Cardiac muscle cell (in vitro differentiated cells and primary cell): ENCODE measurements at places on chromosomes 4 and X.

DNA sequence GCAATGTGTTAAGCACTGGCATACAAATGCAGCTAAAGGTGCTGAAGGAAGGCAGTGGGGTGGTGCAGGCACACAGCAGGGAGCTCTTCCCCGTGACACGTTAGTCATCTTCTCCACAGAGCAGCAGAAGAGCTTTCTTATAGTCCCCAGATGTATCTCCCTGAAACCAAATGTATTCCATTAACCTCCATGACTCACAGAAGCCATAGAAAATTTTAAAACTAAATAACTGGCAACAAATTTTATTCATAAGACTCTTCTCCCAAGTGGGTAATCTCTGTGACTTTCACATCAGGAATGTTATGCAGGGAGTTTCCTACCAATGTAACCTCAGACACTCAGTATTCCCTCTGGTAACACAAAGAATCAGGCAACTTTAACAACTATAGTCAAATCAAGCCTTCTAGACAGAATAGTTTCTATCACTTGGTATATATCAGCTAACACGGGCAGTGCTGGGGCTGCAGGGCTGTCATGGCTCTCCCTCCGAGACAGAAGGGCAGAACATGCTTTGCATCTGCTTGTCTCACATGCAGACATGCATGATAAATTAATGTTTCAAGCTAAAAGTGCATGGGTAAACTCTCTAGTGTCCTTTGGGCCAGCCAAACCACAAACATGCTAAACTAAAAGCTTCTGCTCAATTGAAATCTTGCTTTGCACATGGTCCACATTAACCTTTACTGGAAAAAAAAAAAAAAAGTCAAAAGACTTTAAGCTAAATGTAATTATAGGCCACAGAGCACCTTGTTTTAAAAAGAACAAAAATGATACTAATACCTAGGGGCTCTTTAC is 28.2 kb downstream of the ANXA5 start:
- no peak overlapping the region for H3K4me3 ChIP-seq
- H3K36me3 ChIP-seq, result peaks cover 22% of the 10 kb centered on the region
- DNase-seq, result no peak
- H3K27me3 ChIP-seq, result no peaks in the 10 kb centered on the region

DNA sequence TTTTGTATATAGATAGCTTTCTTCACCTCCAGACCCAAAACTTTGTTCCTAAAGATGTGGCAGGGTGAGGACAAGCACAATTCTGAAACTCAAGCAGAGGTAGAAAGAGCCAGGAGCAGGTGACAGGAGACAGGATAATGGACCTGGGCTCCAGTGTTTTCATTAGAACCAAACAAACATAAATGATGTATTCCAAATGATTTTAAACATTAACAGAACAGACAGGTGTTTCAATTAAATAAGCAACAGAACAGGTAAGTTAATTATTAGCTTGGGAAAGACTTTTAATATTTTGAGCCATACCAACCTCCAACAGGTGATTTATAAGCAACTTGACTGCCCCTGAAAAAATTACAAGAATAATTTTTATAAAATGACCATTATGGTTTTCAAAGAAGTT is 459.4 kb upstream of the LCORL start:
- H3K27ac ChIP-seq, result no peak overlapping the region
- H3K4me1 ChIP-seq, result no peaks in the 10 kb centered on the region
- H3K27me3 ChIP-seq, result no peaks in the 10 kb centered on the region
- H3K4me3 ChIP-seq, result no peak overlapping the region
- H3K36me3 ChIP-seq, result no peaks in the 10 kb centered on the region

DNA sequence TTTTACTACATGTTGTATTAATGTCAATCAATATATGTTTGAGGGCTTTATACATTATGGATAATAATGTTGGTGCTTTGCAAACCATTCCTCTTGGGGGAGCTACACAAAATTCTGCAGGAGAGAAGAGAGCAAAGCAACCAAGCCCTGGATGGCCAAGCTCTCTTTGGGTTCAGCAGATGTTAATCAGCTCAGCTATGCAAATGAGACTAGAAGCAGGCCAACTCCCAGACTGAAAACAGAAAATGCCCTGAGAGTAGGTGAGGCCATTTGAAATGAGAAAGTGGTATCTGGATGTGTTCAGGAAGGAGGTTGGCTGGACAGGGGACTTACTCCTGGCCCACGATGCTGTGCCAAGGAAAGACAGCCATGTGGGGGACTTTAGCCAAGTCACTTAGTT is 387.0 kb downstream of the BCOR start:
- no peaks in the 10 kb centered on the region for H3K27me3 ChIP-seq
- H3K4me1 ChIP-seq, result no peaks in the 10 kb centered on the region
- H3K4me3 ChIP-seq, result no peak overlapping the region

DNA sequence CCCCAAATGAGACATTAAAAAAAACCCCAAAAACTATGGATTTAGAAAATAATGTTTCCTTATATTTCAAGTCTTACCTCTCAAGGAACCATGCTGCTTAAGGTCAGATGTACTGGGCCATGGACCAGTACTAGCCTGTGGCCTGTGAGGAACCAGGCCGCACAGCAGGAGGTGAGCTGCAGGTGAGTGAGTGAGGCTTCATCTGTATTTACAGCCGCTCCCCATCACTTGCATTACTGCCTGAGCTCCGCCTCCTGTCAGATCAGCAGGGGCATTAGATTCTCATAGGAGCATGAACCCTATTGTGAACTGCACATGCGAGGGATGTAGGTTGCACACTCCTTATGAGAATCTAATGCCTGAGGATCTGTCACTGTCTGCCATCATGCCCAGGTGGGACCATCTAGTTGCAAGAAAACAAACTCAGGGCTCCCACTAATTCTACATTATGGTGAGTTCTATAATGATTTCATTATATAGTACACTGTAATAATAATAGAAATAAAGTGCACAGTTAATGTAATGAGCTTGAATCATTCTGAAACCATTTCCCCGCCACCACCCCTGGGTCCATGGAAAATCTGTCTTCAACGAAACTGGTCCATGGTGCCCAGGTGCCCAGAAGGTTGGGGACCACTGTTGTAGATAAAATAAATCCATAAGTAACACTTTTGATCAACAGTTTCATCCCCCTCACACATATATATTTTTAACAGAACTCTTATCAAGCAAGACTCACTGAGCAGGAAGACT is 105.3 kb upstream of the CBR4 start:
- no peaks in the 10 kb centered on the region for H3K36me3 ChIP-seq
- H3K4me1 ChIP-seq, result no peaks in the 10 kb centered on the region
- H3K27ac ChIP-seq, result no peak overlapping the region

DNA sequence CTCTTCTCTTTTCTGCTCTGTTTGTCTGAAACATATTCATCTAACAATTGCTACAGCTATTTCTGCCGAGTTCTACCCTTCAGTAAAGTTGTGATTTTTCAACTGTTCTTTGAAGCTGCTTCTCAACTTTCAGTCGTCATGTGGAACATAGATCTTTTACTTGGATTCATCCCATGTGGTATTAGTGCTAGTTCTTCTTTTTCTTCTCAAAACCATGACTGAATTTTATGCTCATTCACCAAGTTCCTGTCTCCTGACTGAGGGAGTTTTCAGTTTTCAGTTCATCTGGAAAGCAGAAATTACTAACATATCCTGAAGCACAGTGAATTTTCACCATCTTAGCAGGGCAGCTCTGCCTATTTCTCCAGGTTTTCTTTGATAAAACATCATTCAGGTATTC is 12.1 kb downstream of the ACSL4 start:
- peaks cover 14% of the 10 kb centered on the region for H3K4me1 ChIP-seq
- H3K4me3 ChIP-seq, result no peak overlapping the region
- no peaks in the 10 kb centered on the region for H3K36me3 ChIP-seq
- DNase-seq, result no peak

- H3K27me3 ChIP-seq, result no peaks in the 10 kb centered on the region
- peaks cover 8% of the 10 kb centered on the region for H3K4me1 ChIP-seq
- no peak for DNase-seq
- no peaks in the 10 kb centered on the region for H3K36me3 ChIP-seq
- H3K4me3 ChIP-seq, result no peak overlapping the region
- H3K27ac ChIP-seq, result no peak overlapping the region
Measured at GRCh38 chr4:141009129-141009528, 124.1 kb downstream of the RNF150 start.
